NCI-H146 (cell line): ENCODE measurements at places on chromosomes 4 and X.

DNA sequence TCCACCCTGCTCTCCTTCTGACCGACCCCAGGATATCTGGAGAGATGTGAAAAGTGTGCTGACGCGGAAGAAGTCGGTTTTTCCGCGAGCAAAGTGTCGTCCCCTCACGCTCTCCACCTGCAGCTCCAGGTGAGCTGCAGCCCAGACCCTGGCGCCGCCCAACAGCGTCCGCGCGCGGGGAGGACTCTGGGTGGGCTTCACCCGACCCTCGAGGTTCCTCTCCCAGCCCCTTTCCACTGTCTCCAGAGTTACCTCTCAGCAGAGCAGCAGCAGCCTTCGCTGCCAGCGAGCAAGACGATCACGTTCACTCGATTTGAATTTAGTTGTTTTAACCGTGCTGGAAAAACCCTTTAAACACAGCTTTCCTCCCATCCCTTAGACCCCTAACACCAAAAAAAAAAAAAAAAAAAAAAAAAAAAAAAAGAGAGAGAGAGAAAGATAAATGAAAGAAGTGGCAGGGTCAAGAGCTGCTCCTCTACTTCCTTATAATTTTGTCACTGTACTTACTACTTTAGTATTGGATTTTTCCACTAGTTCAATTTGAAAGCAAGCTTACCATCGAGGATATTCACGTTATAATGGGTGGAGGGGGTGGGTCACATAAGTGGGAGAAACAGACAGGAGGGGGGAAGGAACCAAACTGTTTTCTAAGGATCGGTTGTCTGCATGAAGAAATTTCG is 758 bp upstream of the NR3C2 start:
- DNase-seq = no peak

- no peak for DNase-seq
Measured at GRCh38 chrX:150163221-150163930, 199.7 kb upstream of the MAMLD1 start.

- DNase-seq = no peak
Measured at GRCh38 chr4:154692304-154692818, 51.4 kb upstream of the LRAT start.

- DNase-seq = no peak
Measured at GRCh38 chrX:69291116-69291515, 125.9 kb upstream of the PJA1 start.

DNA sequence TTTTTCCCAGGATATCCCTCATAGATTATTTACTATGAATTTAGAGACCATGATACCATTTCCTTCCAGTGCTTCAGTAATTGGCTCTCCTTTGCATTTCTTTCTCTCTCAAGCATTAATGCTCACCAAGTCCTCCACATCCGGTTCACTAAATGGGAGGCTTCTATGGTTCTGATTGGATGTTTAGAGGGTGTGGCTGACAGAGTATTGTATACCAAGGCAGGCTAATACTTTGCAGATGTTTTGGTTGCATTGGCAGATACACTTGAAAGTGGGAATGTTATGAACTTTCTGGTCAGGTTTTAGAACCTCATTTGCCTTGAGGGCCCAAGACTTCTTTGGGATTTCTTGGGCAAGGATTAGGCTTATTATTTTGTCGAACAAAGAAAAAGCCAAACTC is 24.2 kb downstream of the CBLL2 start:
- no peak for DNase-seq

- no peak for DNase-seq
Measured at GRCh38 chr4:4418676-4419390, 31.9 kb downstream of the NSG1 start.

- no peak for DNase-seq
Measured at GRCh38 chr4:144340931-144341330, 200.4 kb upstream of the GYPA start.
